Effector memory CD4-positive, alpha-beta T cell (primary cell): ENCODE measurements at places on chromosomes 3 and 15.
A peak's percentile ranks its signal among the peaks of the same experiment; 100 is the strongest.

GRCh38 chr15:60607817-60608216, 128.9 kb upstream of the ICE2 start:
- no peak for DNase-seq

DNA sequence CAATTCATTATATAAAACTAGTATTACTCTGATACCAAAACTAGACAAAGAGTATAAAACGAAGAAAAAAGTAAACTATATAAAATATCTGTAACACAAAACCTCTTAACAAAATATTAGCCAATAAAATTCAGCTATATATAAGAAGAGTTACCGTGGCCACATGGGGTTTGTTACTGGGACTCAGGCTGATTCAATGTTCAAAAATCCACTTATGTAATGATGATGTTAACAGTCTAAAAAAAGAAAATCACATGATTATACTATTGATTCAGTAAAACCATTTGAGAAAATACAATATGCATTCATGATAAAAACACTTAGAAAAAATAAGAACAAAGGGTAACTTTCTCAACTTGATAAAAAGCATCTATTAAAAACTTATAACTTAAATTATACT, 18.3 kb downstream of the P2RY1 start:
- no peak for DNase-seq

DNA sequence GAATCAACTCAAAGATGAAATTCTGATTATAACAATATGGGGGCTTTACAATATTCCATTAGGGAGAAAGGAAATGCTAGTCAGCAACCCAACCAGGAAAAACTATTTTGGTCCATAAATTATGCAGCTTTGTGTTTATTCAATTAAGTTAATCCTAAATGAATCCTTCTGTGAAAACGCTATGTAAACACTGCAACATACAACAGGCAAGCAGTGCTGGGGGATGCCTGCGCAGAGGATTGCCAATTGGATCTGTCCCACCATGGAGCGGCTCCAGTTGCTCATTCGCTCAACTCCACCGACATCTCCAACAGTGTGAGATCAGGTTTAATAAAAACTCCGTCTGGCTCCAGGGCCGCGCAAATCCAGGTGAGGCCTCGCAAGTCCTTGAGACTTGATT, 290.5 kb upstream of the VEPH1 start:
- no peak for DNase-seq

GRCh38 chr3:71247221-71247957, 336.1 kb downstream of the FOXP1 start:
- DNase-seq: no peak

- DNase-seq: no peak
Measured at GRCh38 chr15:101502572-101503295, 13.2 kb upstream of the PCSK6 start.

GRCh38 chr15:39340903-39341645, 239.8 kb upstream of the THBS1 start:
- DNase-seq: no peak

GRCh38 chr15:36884936-36885635, 215.3 kb downstream of the MEIS2 start:
- DNase-seq: no peak

- no peak for DNase-seq
Measured at GRCh38 chr15:56794165-56794552, 60.9 kb upstream of the ZNF280D start.

GRCh38 chr15:72912996-72913395, 129.4 kb upstream of the ADPGK start:
- no peak for DNase-seq

- no peak for DNase-seq
Measured at GRCh38 chr3:77773084-77773483, 733.2 kb downstream of the ROBO2 start.

DNA sequence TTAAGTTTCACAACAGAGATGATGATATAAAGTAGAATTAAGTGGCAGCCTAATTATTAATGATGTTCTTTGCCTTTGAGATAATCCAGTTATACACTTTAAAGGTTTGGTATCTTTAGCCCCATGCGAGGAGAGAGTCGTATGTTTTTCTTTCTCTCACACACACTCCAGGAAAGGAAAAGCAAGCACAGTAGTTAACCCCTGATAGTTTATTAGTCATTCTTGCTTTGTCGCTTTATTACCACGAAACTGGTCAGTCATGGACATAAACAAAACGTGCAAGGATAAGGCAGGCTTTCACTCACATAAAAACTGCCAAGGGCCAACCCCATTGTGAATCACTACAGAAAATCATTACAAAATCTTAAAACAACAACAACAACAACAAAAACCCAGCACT, 866.9 kb downstream of the FHIT start:
- no peak for DNase-seq

DNA sequence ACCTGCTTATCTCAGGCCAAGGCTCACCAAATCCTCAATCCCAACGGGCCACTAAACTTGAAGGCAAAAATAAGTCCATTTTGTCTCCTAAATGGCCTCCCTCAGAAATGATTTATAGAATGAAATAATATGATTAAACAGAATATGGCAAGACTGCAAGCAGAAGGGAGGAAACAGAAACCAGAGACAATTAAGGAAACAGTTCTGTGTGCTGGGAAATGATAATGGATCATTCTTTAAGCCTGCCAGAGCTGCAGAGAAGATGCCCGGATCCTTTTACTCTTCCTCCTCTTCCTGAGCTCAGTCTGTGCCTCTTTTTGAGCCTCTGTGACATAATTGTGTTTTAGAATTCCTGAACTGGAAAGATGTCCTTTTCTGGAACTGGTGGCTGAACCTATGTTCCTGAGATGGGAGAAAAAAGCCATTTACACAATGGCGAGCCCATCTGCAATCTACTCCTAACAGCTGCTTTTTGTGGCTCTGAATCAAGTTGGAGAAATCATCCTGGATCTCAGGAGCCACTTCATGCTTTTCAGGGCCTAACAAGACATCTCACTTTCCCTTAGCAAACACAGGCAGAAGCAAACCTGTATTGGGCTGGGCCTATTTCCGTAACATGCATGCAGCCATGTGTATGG, 2.8 kb upstream of the ABHD2 start:
- no peak for DNase-seq

DNA sequence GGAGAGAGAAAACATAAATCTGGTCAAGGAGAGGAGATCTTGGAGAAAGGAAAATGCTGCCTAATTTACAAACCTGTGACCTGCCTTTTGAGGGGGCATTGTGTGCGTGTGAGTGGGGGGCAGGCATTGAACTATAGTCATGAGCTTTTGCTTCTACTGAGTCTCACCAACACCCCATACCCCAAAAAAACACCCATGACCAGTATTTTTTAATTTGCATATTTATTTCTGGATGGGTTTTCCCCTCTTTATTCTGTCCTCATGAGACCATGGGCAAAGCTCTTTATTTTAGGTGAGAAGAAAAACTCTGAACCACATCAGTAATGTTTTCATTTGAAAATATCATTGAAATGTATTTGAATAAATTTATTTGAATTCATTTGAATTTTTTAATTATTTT, 20.6 kb downstream of the CD80 start:
- no peak for DNase-seq

- DNase-seq: no peak
Measured at GRCh38 chr3:175392653-175393052, 533.5 kb downstream of the NAALADL2 start.

GRCh38 chr3:111901637-111902036, 42.6 kb downstream of the PHLDB2 start:
- DNase-seq: no peak

DNA sequence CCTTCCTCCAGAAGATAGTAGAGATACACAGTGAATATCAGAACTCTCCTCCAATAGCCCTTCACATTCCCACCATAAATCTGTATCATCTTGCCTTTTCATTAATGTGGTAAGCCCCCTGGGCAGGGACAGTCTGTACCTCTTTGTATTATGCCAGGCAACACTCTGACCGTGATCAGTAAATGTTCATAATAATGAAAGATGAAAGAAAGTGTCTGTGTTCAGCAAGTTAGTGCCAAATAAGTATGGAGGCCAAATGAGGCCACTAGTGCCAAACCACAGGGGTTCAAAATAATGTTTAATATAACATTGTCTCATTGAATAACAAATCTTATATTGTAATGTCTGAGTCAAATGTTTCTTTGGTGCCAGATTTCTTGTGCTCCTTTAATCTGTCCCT, 104.3 kb downstream of the CMSS1 start:
- DNase-seq: no peak

- no peak for DNase-seq
Measured at GRCh38 chr3:44674211-44674610, 25.7 kb downstream of the ZNF35 start.

- no peak for DNase-seq
Measured at GRCh38 chr3:65439641-65440284, 599.0 kb downstream of the MAGI1 start.

GRCh38 chr3:159964166-159964973, 24.3 kb upstream of the IL12A start:
- no peak for DNase-seq

DNA sequence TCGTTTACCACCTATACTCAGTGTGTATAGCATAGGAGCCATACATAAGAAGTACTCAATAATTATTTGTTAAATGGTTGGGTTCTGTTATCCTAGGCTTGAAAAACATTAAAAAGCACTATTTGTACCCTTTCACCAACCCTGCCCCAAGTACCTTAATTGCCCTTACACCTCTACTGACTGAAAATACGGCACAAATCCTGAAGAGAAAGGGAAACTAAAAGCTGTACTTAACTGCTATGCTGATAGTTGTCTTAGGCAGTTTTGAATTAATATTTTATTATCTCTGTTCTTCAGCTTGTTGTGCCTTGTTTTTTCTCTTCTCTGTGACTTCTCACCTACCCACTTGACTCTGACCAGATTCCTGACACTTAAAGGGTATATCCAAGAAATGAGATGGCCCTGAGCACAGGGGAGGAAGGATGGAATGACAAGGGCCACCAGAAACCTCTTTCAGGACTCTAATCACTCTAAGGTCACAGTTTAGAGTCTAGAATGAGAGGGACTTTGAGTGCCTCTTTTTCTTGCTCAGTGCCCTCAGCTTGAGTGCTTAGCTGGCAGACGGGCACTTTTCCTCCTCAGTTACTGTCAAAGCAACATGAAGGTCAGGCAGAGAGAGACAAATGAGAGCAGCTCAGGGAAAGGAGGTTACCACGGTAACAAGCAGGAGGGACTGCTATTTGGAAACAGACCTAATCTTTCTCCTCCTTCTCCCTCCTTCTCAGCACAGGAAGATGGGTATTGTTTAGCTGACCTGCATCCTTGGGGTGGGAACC, 136.5 kb downstream of the ZNF609 start:
- peak; percentile 2 for DNase-seq

GRCh38 chr15:41417418-41418195, 712 bp downstream of the RTF1 start:
- DNase-seq: no peak

GRCh38 chr15:81758818-81759284, 287.0 kb downstream of the MEX3B start:
- DNase-seq: no peak

- no peak for DNase-seq
Measured at GRCh38 chr3:63927422-63928280, 15.5 kb upstream of the SCAANT1 start.

GRCh38 chr15:98804057-98804380, 155.7 kb downstream of the IGF1R start:
- no peak for DNase-seq

GRCh38 chr3:49723296-49723627, 489 bp downstream of the GMPPB start:
- peak; percentile 27 for DNase-seq

DNA sequence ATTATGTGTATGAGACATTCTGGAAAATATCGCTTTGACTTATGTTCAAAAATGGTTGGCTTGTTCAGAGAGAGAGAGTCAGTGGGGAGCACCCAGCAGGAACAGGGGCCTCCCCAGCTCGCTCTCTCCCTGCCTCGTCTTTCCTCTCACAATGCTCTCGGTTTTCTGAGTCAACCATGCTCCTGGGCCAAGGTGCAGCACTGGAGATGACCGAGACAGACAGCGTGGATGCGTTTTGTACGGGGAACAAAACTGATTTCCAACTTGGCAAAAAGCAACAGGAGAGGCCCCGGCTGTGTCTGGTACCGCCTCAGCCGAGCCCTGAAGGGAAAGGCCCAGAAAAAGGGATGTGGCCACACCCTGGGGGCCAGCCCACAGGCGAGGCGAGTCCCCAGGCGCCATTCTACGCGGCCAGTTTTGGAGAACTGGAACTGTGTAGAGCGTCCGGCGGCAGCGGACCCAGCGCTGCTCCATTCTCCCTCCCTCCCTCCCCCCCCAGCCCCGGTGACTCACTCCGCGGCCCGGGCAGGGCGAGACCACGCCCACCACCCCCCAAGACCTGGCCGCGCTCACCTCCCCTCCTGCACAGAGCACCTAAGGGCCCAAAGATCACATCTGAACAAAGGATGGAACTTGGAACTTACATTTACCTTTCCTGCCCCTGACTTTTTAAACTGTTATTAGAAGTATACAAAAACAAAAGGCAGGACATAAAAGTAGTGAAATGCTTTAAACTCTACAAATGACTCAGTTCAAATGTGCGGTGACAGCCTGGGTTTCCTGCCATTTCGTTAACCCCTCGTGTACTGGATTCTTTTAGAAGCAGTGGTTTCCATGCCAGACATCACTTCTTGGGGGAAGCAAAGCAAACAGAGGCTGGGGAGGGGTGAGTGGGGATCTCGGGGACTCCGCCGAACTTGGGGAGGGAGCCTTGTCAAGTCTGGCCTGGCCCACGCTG, 12.7 kb downstream of the ATP10A start:
- peak; percentile 32 for DNase-seq

GRCh38 chr3:17795711-17796110, 53.3 kb upstream of the TBC1D5 start:
- DNase-seq: no peak

DNA sequence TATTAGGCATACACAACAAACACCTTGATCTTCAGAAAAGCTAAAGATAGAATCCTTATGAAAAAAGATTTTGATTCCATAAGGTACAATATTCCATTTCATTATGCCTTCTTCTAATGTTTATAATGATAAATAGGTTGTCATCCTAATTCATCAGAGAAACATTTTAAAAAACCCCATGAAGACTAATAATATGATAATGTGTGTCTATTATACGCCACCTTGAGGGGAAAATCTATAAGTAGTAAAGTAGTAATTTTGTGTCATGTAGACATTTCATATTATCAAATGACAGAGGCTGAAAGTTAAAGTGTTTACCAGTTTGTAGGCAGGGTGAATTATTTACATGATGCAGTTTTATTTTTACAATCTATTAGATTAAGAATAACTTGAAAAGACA, 524.3 kb downstream of the GBE1 start:
- DNase-seq: no peak
